ENCODE measurements at places on chromosomes 3 and 15. TPM values are rescaled to one million over a fixed set of nuclear protein-coding genes. Genes with fewer than 3 reads are reported as not detected.

GRCh38 chr3:58537412-58538301 is 667 bp upstream of the ACOX2 start:
- no peak for DNase-seq

DNA sequence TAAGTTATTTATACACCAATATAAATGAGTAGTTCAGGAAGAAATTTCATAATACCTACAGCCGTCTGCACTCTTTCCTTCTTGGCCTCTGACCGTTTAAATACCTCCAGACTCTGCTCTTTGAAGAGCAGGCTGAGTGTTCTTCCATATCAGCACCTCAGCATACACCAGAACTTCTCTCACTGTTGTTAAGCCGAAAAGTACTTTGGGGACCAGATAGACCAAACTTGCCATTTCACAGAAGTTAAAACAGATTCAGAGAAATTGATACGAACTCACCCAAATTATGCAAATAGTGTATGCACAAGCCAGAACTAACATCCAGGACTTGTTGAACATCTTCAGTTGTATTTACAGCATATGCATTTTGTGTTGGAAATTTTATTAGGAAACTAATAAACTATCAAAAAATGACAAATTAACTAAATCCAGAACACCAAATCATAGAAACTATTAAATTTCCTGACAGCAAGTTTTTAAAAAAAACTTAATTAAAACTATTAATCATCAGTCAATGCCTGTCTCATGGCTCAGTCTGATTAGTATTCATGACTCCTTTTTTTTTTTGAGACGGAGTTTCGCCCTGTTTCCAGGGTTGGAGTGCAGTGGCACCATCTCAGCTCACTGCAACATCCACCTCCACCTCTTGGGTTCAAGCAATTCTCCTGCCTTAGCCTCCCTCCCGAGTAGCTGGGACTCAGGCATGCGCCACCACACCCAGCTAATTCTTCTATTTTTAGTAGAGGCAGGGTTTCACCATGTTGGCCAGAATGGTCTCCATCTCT is 24.1 kb downstream of the CGGBP1 start:
- no peak for DNase-seq

SCAMP2 gene
- polyA plus RNA-seq = 192 TPM

GRCh38 chr15:73934281-73934680 is 8.0 kb downstream of the LOXL1 start:
- no peak for DNase-seq

GRCh38 chr15:31268911-31269784 is 57.5 kb upstream of the KLF13 start:
- DNase-seq = no peak

SCN11A gene
- 0.02 TPM for polyA plus RNA-seq

DNA sequence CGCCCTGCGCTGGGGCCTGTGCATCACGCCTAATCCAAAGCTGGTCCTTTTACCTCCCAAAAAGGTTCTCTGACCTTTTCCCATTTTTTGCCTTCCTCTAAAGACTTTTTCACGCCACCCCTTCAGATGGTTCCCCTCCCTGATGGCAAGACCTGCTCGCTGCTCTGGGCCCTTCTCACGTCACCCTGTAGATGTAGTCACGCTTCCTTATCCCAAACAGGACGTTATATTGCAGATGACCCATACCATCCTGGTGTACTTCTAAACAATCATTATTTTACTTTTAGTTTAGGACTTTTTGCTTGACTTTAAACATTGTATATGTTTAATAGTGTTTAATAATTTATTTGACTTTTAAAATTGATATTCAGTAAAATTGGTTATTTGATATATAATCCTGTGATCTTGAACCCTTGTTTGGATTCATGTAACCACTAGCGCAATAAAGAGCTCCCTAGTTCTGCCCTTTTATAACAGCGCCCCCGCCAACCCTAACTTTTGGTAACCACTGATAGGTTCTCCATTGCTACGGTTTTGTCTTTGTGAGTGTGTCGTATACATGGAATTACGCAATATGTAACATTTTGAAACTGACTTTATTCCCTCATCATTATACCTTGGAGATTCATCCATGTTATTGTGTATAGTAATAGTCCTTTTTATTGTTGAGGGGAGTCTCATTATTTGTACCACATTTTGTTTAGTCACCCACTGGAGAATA is 159.0 kb upstream of the CHRNA7 start:
- DNase-seq = no peak

DNA sequence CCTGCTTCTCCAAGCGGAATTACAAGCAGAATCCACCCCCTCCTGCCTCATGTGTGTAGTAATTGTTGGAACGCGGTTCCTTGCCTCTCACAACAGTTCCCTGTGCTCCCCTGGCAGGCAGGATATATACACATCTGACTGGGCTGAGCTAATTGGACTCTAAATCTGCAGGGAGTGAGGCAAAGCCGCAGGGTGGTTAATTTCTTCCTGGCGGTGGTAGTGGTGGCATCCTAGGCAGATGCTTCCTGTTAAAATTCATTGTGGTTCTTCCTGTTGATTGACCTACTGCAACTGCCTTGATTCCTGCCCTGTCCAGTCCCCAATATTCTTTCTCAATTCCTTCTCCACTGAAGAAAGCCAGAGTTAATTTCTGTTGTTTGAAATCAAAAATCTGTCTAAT is 202.9 kb upstream of the PROK2 start:
- peak; percentile 20 for DNase-seq

GRCh38 chr15:94793207-94793606 is 561.8 kb downstream of the MCTP2 start:
- no peak for DNase-seq

GOLGA8O gene
- polyA plus RNA-seq = 0.56 TPM
